ENCODE measurements at places on chromosomes 2 and 18.
A peak's percentile ranks its signal among the peaks of the same experiment; 100 is the strongest.

DNA sequence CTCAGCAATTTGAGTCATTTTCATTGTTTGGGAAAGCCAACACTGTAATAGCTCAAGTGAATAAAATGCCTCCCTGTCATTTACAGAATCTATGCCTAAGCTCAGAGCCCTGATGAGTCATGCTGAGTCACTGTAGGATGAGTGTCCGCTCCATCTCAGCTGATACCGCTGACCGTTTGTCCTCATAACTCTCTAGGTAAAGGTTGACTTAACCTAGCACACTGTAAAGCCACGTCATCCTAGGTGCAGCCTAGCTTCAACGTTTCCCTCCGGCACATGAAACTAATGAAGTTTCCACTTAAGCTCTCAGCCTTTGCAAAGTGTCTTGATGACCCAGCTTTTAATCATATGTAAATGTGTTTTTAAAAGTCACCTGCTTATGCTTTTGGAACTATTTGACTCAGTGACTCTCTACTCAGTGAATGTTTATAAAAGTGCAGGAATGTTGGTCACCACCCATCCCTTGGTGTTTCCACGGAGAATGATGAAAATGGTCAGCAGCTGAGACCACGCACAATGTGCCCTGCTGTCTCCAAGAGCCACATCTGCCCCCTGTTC is 154.0 kb downstream of the PMAIP1 start:
- DNase-seq: no peak

GRCh38 chr18:48230467-48231113 is 178.6 kb downstream of the ZBTB7C start:
- peak; percentile 43 for DNase-seq

GRCh38 chr18:29693334-29693733 is 1349.2 kb downstream of the DSC3 start:
- no peak for DNase-seq

DNA sequence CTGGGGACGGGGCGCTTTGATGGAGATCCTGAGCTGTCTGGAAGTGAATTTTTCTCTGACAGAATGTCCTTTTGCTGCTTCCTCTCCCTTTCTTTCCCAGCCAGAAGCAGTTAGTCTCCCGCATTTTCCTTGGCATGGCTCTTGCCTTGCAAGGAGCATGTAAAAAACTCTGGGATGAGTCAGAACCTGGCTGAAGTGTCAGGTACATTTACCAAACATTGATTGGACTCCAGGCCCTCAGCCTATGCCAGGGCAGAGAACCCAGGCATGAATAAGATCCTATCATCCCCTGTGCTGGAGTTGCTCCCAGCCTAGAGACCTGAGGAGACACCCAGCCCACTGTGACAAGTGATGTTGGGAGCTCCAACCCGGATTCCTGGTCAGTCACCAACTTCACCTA is 21.6 kb downstream of the STON1 start:
- DNase-seq: no peak

Data from NAMALWA (cell line).